Vagina (tissue), 2 donors: ENCODE measurements at places on chromosomes 13 and 19.

DNA sequence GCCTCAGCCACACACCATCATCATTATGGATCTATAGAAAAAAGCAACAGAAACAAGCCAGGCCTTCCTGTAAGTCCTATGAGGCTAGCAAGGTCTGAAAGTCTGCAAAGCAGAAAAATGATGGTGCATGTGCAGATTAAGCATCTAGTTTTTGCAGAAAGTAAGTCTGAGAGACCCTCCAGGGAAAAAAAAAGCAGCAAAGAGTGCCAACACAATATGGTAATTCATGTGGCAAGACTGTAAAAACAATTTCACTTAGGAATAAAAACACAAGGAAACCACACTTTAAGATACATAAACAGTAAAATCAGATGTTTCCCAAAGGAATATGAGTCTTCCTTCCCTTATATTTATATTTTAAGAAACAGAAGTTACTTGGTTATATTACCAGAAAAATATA lies 112.3 kb upstream of the FBXL3 start:
- no peak for DNase-seq
- no peaks in the 10 kb centered on the region for H3K27me3 ChIP-seq
- no peak overlapping the region for H3K4me3 ChIP-seq
- H3K4me1 ChIP-seq: no peaks in the 10 kb centered on the region

DNA sequence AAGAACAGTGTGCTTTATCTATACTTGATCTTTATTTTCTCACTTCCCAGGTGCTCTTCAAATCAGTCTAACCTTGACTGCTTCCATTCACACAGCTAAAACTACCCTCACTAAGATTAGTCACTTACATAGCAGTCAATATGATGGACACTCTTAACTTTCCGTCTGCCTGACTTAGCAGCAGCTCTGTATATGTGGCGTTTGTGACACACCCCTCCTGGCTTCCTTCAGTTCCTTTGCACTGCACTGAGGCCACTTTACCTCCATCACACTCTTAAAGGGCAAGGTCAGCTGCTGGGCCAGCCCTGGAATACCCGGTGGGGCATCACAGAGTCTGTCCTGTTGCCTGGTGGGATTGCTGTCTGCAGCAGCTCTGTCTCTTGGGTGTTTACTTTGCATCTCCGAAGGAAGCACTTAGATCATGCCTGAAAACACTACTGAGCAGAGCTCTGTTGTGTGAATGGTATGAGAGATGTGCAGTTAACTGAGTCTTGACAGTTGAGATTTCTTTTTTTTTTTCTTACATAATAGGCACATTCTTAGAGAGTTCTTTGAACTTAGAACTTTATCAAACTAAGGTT lies 35.6 kb upstream of the IL17D start:
- H3K4me1 ChIP-seq: no peaks in the 10 kb centered on the region
- H3K27ac ChIP-seq: no peak overlapping the region
- H3K27me3 ChIP-seq: no peaks in the 10 kb centered on the region
- DNase-seq: no peak
- no peak overlapping the region for H3K4me3 ChIP-seq
- no peaks in the 10 kb centered on the region for H3K36me3 ChIP-seq

GRCh38 chr19:22735911-22736645 lies 47.9 kb downstream of the ZNF99 start:
- no peak overlapping the region for H3K27ac ChIP-seq
- DNase-seq: peak; percentile 88
- H3K27me3 ChIP-seq: no peaks in the 10 kb centered on the region
- H3K36me3 ChIP-seq: no peaks in the 10 kb centered on the region
- no peak overlapping the region for H3K4me3 ChIP-seq

DNA sequence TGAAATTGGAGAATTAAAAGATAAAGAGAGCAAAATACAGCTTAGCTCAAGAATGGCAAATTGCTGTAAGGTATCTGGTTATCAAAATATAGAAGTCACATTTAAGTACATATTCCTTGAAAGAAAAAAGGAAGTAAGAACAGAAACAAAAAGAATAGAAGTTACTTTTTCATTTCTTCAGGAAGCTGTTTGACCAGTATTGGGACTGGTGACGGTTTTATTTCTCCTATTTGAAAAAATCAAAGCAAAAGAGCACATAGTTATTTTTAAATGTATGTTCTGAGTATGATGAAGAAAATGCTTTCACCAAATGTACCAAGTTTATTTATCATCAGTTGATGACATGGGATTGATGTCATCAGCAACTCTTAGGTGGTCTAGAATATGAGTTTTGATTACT lies 83.1 kb upstream of the OXGR1 start:
- no peaks in the 10 kb centered on the region for H3K36me3 ChIP-seq
- DNase-seq: no peak

DNA sequence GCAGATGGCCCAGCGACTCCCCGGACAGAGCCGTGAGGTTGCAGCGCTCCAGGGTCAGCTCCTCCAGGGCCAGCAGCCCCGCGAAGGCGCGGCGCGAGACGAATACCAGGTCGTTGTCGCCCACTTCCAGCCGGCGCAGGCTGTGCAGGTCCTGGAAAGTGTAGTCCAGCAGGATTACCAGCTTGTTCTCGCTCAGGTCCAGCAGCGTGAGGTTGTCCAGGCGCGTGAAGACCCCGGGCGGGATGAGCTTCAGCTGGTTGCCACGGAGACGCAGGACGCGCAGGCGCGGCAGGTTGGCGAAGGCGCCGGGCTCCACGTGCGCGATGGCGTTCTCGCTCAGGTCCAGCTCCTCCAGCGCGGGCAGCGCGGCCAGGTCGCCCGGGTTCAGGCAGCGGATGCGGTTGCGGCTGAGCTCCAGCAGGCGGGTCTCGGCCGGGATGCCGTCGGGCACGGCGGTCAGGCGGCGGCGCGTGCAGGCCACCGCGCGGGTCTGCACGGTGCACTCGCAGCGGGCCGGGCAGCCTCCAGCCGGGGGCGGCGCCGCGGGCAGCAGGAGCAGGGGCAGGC lies 9.3 kb upstream of the PEAK3 start:
- H3K4me1 ChIP-seq: peaks cover 39% of the 10 kb centered on the region
- H3K4me3 ChIP-seq: peak overlapping the region; percentile 27
- H3K27me3 ChIP-seq: peaks cover 8% of the 10 kb centered on the region
- H3K36me3 ChIP-seq: no peaks in the 10 kb centered on the region
- DNase-seq: no peak

GRCh38 chr13:38308736-38309135 lies 40.9 kb upstream of the UFM1 start:
- no peaks in the 10 kb centered on the region for H3K4me1 ChIP-seq
- H3K27me3 ChIP-seq: no peaks in the 10 kb centered on the region
- H3K4me3 ChIP-seq: no peak overlapping the region

GRCh38 chr19:57708641-57709361 lies at the start of gene ZNF154:
TSS of gene ZNF154 (minus strand) at chr19:57709204. CDS start at chr19:57708971, 233 bp downstream.
- no peak within 1 kb of the TSS for H3K27ac ChIP-seq
- H3K4me1 ChIP-seq: no peaks in the 10 kb centered on the region
- H3K36me3 ChIP-seq: no peaks in the 10 kb centered on the region
- no peak for DNase-seq
- no peaks in the 10 kb centered on the region for H3K27me3 ChIP-seq

DNA sequence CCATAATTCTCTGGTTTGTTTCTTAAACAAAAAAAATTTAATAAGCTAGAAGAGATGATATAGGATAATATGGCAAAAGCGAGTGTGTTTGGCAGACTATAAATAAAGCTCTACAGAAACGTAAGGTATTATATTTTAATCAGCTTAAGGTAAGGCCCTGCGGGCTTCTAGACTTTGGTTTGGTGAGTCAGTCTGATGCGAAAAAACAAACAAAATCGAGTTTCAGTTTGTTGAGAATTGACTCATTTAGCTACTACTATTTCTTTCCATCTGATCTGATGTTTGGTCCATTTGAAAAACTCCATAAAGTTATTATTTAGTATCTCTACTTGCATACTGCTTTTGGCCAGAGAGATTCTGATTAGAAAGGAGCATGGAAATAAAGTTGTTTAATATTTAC lies 138.0 kb downstream of the MIPEP start:
- H3K4me1 ChIP-seq: peaks cover 8% of the 10 kb centered on the region
- no peak overlapping the region for H3K4me3 ChIP-seq
- DNase-seq: no peak
- no peaks in the 10 kb centered on the region for H3K36me3 ChIP-seq
- H3K27ac ChIP-seq: no peak overlapping the region
- H3K27me3 ChIP-seq: no peaks in the 10 kb centered on the region

DNA sequence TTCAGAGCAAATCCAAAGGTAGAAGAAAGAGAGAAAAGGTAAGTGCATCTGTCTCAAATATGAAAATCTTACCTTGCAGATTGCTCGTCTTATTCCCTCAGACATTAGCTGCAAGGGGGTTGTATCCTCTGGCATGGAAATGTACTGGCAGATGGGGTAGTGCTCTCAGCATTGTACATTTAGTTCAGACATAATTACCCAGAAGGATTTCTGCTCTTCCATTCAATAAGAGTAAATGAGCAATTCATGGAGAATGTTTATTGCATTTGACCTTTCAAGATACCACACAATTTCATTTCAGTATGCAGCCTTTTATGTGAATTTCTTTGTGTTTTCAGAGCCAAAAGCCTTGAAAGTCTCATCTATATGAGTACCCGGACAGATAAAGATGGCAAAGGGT lies 63.8 kb downstream of the SCEL start:
- no peak for DNase-seq
- no peaks in the 10 kb centered on the region for H3K4me1 ChIP-seq
- H3K27ac ChIP-seq: no peak overlapping the region
- no peaks in the 10 kb centered on the region for H3K36me3 ChIP-seq

DNA sequence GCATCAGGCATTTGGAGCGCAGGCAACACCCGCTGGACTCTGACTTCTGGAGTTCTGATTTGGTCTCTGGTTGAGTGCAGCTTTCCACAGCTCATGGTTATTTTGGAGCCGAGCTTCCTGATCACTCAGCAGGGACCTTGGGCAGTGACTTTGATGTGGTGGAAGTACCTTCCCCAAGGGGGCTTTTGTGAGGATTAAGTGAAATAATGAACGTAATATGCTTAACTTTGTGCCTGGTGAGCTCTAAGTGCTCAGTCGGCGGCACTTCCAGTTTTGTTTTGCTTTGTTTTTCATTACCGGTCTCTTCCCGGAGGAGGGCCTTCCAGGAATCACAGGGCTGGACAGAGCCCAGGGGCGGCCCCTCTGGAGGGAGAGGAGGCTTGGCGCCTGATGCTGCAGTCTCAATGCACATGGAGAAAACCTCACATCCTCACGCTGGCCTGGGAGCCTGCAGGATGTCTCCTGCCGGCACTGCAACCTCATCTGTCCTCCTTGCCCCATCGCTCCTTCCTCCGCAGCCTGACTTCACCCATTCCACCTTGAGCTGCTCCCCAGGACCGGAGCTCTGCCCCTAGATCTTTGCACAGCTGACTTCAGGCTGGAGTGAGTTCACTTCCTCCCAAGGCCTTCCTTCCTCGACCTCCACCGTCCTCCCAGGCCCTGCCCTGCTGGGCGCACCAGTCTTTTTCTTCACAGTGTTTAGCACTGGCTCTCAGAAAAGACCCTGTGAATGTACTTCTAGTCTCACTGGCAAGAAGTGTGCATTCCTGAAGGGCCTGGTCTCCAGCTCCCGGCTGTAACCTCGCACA lies 1.5 kb downstream of the PLEKHF1 start:
- H3K36me3 ChIP-seq: no peaks in the 10 kb centered on the region
- H3K4me3 ChIP-seq: peak overlapping the region; percentile 87
- H3K27ac ChIP-seq: peak overlapping the region; percentile 97
- peaks cover 81% of the 10 kb centered on the region for H3K4me1 ChIP-seq
- no peaks in the 10 kb centered on the region for H3K27me3 ChIP-seq
- peak; percentile 91 for DNase-seq

DNA sequence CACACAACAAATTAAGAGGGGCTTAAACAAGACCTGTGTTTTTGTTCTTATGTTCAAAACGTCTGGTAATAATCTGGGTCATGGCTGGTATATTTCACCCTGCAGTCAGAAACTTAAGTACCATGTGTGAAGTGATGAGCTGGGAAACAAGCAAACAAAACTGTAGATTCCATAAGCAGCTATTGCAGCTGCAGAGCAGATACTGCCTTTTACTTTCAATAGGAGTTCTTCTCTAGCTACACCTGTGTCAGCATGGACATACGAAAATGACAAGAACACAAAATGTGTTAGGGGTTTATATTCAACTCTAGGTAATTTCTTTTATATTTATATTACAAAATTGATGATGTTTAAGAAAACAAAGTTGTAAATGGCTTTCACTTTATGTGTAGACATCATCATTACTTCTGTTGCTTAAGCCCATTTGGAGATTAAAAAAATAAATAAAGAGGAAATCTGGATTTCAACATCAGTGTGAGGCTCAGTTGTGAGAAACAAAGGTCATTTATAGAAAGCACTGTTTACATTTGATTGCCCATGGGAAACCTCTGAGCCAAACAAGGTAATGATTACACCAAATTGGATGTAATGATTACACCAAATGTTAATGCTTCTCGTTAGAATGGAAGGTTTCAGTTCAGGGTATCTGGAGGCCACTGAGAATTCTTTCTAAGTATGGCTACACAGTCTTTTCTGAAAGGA lies 451.0 kb upstream of the SLC10A2 start:
- DNase-seq: no peak
- H3K27me3 ChIP-seq: no peaks in the 10 kb centered on the region

GRCh38 chr19:8084152-8084551 lies 31.6 kb downstream of the CCL25 start:
- no peak overlapping the region for H3K4me3 ChIP-seq
- no peaks in the 10 kb centered on the region for H3K36me3 ChIP-seq
- no peaks in the 10 kb centered on the region for H3K27me3 ChIP-seq
- H3K4me1 ChIP-seq: no peaks in the 10 kb centered on the region
- DNase-seq: no peak

DNA sequence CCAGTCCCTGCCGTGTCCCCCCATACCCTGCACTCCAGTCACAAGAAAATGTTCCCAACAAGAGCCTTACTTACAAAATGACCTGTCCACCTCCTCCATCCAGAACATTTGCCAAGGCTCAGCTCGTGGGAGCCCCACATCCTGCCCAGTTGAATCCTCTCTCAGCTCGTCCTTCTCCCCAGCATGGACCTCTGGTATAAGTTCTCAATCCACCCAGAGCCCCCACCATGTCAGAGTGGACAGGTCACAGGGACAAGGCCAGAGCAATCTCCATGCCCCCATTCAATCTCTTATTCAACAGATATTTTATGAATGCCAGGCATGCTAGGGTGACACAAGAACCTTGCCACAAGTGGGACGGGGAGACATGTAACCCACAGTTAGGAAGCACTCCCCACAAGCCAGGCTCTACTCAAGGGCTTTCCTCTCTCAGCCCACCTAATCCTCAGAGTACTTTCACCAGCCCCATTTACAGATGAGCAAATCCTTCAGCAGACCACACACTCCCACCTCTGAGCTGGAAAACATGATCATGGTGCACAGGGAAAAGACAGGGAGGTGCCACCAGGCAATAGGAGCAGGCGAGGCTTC lies 15.1 kb downstream of the DEDD2 start:
- H3K4me1 ChIP-seq: peaks cover 53% of the 10 kb centered on the region
- H3K4me3 ChIP-seq: no peak overlapping the region
- no peak overlapping the region for H3K27ac ChIP-seq

DNA sequence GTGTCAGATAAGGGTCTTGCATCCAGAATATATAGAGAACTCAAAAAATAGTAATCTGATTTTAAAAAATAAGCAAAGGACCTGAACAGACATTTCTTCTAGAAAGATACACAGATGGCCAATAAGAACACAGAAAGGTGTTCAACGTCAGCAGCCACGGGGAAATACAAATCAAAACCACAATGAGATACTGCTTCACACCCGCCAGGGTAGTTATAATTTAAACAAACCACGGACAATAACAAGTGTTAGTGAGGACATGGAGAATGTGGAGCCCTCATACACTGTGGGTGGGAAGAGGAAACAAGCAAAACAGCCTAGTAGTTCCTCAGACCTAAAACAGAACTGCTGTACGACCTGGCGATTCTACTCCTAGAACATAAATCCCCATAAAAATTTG lies 26.7 kb upstream of the NAPA start:
- H3K27ac ChIP-seq: no peak overlapping the region
- no peak for DNase-seq
- H3K27me3 ChIP-seq: no peaks in the 10 kb centered on the region
- no peak overlapping the region for H3K4me3 ChIP-seq
